ENCODE measurements at places on chromosomes 5 and 9. TPM values are rescaled to one million over a fixed set of nuclear protein-coding genes. Genes with fewer than 3 reads are reported as not detected.

The C1QTNF2 gene
- 1.5 TPM for total RNA-seq

The ANKRD34B gene
- total RNA-seq = not detected

The SPTLC1 gene
- 66.6 TPM for total RNA-seq

- ATAC-seq = no peak
Measured at GRCh38 chr5:10989577-10990263, 228.7 kb upstream of the DAP start.

DNA sequence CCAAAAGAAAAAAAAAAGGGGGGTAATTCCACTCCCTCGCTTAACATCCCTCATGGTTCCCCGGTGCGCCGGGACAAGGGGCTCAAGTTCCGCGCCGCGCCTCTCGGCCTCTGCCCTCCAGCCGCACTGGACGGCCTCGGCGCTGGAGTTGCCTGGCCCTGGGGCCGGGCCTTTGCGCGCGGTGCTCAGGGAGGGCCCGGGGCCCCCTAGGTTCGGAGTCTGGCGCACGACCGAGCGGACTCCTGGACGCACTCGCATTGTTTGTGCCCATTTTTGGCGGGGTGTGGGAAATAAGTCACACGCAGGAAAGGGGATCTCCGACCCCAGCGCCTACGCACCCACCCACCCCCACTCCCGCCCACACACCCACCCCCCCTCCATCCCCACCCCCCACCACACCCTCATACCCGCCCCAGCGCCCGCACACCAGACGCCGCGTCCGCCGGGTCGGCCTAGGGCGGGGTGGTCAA lies 381 bp downstream of the MED22 start:
- ATAC-seq = peak; percentile 75

The KLF9 gene
- total RNA-seq = 167 TPM

- ATAC-seq = no peak
Measured at GRCh38 chr5:65866837-65867521, 59.4 kb upstream of the ERBIN start.

GRCh38 chr9:89274838-89275237 lies 36.2 kb upstream of the CKS2 start:
- ATAC-seq = no peak

GRCh38 chr5:7261049-7261448 lies 134.9 kb upstream of the ADCY2 start:
- ATAC-seq = no peak

DNA sequence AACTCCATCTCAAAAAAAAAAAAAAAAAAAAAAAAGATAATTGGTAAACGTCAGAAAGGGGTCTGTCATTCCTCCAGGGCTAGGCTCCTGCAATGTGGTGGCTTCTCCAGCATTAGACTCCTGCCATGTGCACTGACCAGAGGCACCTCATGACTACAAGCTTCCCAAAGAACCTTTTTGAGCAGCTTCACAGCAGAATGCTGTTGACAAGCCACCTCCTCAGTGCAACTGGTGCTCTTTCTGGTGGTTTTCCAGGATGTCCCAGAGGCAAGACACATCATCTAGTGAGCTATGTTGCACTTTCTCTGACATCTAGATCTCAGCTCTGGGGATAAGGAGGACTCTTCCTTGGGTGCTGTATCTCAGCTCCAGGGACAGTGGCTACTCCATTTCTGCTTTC lies 11.6 kb downstream of the RPL37 start:
- ATAC-seq = no peak
